ENCODE measurements at places on chromosomes 12 and 14.
A peak's percentile ranks its signal among the peaks of the same experiment; 100 is the strongest.

DNA sequence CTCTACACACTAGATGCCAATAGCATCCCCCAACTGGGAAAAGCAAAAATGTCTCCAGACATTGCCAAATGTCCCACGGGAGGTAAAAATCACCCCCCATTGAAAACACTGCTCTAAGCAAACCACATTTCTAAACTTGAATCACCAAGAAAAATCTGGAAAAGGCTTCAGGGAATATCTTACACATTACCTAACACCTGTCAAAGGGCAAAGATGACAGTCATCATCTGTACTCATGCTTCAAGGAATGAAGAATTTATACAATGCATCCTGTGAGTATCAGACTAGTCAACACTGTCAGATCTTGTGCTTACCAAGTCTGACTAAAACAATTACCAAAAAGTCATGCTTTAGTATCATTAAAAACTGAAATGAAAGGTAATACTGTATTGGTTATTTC lies 161.6 kb upstream of the SOX5 start:
- DNase-seq = no peak

GRCh38 chr12:54012631-54013409 lies 4.0 kb downstream of the HOXC8 start:
- DNase-seq = no peak

DNA sequence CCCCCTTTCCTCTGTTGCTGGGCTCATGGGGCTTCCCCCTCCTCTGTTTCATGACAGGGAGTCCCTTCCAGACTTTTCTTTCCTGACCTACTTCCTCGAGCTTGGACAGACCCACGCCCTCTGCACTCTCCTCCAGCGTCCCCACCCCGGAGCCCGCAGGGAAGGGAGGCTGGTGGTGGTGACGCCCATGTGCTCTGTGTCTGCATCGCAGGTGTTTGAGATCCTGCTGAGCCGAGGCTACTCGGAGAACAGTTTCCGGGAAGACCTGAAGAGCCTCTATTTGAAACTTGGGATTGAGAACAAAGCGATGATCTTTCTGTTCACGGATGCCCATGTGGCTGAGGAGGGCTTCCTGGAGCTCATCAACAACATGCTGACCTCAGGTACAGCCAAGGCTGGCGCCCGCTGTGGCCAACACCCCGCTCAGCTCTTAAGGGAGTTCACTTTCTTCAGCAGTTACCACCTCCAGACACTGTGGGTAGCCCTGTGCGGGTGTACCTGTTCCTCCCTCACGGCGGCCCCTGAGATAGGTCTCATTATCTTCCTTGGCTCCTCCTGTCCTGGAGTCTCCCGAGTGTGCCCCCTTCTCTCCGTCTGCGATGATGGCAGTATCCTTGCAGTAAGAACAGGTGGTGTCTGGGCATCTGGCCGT lies 85.6 kb downstream of the CCDC92 start:
- no peak for DNase-seq

DNA sequence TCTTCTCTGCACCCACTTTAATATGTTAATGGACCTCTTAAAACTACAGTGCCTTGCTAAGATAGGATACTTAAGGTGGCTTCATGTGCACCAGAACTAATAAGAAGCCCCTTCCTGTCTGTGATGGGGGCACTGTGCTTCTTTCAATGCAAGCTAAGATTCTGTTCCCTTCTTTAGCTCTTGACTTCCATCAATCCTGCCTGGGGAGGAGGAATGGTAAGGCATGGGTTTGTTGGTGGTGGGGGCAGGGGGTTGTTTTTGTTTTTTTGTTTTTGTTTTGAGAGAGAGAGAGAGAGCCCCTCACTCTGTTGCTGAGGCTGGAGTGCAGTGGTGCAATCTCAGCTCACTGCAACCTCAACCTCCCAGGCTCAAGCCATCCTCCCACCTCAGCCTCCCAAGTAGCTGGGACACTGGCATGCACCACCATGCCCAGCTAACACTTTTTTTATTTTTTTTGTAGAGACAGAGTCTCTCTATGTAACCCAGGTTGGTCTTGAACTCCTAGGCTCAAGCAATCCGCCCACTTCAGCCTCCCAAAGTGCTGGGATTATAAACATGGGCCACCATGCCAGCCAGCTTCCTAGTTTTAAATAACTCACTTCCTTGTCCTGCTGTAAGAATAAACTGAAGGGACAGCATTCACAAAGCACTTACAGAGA lies 4.5 kb upstream of the KRT3 start:
- no peak for DNase-seq

GRCh38 chr14:58166005-58166983 lies 14.3 kb upstream of the ARMH4 start:
- peak; percentile 92 for DNase-seq

DNA sequence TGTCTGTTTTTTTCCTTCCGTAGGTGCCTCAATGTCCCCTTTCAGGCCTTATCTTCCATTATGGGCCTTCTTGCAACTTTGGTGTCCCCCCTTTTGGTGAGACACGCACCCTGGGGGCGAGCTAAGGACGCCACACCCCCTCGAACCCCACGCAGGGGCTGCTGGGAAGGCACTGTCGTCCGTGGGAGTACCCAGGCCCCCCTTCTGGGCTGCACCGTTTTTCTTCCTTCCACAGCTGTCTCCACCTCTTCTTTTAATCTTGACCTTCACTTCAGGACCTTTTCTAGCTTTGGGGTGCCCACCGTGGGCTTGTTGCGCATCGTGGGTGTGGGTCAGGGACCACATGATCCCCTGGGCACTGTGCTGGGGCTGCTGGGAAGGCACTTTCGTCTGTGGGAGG lies 271.8 kb downstream of the ALG10 start:
- DNase-seq = no peak

- no peak for DNase-seq
Observed at GRCh38 chr12:6772331-6772695, at the start of gene LAG3. LAG3 (plus strand) TSS chr12:6772520; CDS start chr12:6772853, 333 bp downstream.

GRCh38 chr12:47022296-47022695 lies 57.1 kb upstream of the PCED1B start:
- DNase-seq = no peak

- DNase-seq = no peak
Observed at GRCh38 chr14:94770815-94771157, 873 bp upstream of the GSC start.

GRCh38 chr12:57722716-57723629 lies 15.6 kb downstream of the AGAP2 start:
- no peak for DNase-seq

DNA sequence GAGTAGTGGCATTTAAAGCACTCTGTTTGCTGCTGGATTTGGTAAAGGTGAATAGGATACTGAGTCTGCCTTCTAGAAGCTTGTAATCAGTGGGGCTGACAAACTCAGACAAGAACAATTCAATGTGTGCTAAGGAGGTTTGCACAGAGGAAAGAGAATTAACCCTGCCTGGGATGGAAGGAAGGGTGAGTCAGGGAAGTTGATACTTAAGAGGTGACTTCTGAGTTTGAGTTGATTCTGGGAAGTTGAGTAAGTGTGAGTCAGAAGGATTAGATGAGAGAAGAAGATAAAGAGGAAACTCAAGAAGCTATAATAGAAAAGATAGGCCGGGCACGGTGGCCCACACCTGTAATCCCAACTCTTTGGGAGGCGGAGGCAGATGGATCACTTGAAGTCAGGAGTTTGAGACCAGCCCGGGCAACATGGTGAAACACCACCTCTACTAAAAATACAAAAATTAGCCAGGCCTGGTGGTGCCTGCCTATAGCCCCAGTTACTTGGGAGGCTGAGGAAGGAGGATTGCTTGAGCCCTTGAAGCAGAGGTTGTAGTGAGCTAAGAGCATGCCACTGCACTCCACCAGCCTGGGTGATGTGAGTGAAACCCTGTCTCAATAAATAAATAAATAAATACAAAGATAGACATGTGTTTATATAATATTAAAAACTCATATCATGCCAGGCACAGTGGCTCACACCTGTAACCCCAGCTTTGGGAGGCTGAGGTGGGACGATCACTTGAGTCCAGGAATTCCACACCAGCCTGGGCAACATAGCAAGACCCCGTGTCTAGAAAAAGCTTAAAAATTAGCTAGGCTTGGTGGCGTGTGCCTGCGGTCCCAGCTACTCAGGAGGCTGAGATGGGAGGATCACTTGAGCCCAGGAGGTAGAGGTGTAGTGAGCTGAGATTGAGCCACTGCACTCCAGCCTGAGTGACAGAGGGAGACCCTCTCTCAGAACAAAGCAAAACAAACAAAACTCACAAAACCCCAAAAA lies 126.8 kb upstream of the CPM start:
- no peak for DNase-seq

- no peak for DNase-seq
Observed at GRCh38 chr14:92943855-92944570, 21.1 kb downstream of the CHGA start.

DNA sequence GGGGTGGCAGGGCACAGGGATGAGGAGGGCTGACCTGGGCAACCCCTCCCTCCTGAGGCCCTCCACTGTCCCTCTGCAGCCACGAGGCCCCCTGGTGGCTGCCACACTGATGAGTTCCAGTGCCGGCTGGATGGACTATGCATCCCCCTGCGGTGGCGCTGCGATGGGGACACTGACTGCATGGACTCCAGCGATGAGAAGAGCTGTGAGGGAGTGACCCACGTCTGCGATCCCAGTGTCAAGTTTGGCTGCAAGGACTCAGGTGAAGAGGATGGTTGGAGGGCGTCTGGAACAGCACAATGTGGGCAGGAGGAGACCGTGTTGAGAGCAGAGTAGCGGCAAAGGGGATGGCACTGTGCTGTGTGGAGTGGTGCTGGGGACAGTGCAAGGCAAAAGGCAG lies 25.7 kb upstream of the LRP1-AS start:
- DNase-seq = peak; percentile 65

DNA sequence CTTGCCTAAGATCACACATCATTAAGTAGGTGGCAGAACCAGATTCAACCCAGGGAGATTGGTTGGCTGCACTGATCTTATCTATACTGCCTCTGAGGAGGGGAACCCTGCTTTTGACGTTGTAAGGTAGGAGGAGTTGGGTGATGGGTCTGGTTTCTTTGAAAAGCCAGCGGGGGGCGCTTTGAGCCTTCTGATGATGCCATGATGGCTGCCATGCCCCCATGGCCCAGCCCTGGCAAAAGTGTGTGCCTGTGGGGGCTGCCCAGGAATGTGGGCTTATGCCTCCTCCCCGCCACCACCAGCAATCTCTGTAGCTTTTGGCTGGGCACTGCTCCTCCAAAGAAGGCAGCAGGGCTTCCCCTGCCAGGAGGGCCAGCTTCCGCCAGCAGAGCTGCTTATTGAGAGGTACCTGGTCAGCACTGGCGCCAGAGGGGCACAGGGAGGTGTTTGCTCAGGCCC lies 224.3 kb downstream of the SLC41A2 start:
- peak; percentile 67 for DNase-seq

DNA sequence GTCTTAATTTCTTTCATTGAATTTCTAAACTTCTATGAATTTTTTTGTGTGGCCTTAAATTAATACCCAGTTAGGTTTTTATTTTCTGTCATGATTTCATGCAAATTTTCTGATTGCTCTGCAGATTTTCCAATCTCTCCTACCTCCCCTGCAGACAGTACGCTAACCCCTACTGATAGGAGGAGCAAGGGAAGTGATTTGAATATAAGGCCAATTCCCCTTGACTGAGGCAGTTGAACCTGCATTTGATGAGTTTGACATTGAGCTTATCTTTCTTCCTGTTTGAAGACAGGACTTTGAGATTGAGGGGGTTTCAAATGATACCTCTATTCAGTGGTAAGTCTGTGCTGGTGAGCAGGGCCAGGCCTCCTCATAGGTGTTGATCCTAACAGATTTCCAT lies 74.6 kb downstream of the SNAPC1 start:
- no peak for DNase-seq

DNA sequence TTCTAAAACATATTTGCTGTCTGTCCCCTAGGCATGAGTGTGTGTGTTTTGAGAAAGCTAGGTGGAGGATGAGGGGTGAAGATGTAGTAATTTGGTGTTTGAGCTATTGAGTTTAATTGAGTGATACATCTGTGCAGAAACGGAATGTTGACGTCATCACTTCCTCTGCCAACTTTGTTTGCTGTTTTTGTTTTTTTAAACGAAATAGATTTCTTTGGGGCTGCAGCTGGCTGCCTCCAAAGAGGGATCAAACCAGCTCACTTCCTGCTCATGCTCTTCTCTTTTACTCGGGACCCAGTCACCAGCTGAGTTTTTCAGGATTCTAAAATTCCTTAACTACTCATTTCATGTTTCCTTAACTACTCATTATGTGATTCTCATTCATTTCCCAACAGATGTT lies 19.5 kb upstream of the CRACR2A start:
- no peak for DNase-seq

DNA sequence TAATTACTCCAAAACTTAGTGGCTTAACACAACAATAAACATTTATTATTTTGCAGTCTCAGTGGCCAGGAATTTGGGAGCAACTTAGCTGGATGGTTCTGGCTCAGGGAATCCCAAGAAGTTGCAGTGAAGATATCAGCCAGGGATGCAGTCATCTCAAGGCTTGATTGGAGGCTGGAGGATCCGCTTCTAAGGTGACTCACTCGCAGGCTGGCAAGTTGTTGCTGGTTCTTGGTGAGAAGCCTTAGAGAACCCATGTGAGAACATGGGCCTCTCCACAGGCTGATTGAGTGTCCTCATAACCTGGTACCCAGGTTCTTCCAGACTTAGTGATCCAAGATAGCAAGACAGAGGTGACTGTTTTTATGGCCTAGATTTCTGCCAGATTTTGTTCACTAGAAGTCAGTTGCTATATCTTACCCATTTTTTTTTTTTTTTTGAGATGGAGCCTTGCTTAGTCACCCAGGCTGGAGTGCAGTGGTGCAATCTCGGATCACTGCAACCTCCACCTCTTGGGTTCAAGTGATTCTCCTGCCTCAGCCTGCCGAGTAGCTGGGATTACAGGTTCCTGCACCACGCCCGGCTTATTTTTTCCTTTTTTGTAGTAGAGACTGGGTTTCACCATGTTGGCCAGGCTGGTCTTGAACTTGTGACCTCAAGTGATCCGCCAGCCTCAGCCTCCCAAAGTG lies 32.5 kb downstream of the BRMS1L start:
- DNase-seq = no peak

DNA sequence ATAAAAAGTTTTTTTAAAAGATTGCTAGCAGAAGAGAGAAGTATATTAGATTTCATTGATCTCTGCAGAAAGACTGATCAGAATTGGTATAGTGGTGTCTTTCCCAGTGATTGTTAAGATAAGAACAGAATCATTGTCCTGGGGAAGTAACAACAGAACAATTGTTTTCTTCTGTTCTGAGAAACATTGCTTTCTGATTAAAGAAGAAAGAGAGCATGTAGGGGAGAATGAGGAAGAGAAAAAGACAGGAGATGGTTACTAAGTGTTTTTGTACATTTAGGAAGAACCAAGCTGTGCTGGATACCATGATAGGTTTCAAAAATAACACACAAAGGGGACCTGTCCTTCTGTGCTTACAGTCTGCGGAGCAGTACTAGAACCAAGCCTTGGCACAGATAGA lies 5.0 kb downstream of the USP30 start:
- DNase-seq = no peak

- DNase-seq = peak; percentile 48
Observed at GRCh38 chr12:120115692-120116440, 687 bp downstream of the RAB35 start.

- DNase-seq = no peak
Observed at GRCh38 chr14:65000898-65001591, 14.3 kb downstream of the FNTB start.

GRCh38 chr14:32710231-32710671 lies 228.4 kb upstream of the NPAS3 start:
- DNase-seq = no peak
